ENCODE measurements at places on chromosomes 11 and 22.
A peak's percentile ranks its signal among the peaks of the same experiment; 100 is the strongest.

GRCh38 chr11:14907411-14908213 is 15.6 kb upstream of the CYP2R1 start:
- peak; percentile 56 for DNase-seq
- H3K27ac ChIP-seq = no peak overlapping the region
- no peaks in the 10 kb centered on the region for H3K27me3 ChIP-seq
- H3K4me1 ChIP-seq = peaks cover 1% of the 10 kb centered on the region
- no peak overlapping the region for H3K4me3 ChIP-seq

GRCh38 chr22:23579870-23580575 is at the start of gene IGLL1:
Gene IGLL1 (minus strand): TSS chr22:23580290. CDS start chr22:23580190, 100 bp downstream.
- H3K27me3 ChIP-seq = no peaks in the 10 kb centered on the region
- H3K4me1 ChIP-seq = no peaks in the 10 kb centered on the region
- no peaks in the 10 kb centered on the region for H3K36me3 ChIP-seq
- H3K4me3 ChIP-seq = no peak within 1 kb of the TSS
- H3K27ac ChIP-seq = no peak within 1 kb of the TSS
- DNase-seq = no peak

- no peak overlapping the region for H3K4me3 ChIP-seq
- H3K27ac ChIP-seq = no peak overlapping the region
- DNase-seq = no peak
- no peaks in the 10 kb centered on the region for H3K4me1 ChIP-seq
- H3K27me3 ChIP-seq = no peaks in the 10 kb centered on the region
Measured at GRCh38 chr11:134385774-134386565, 26.1 kb downstream of the B3GAT1 start.

DNA sequence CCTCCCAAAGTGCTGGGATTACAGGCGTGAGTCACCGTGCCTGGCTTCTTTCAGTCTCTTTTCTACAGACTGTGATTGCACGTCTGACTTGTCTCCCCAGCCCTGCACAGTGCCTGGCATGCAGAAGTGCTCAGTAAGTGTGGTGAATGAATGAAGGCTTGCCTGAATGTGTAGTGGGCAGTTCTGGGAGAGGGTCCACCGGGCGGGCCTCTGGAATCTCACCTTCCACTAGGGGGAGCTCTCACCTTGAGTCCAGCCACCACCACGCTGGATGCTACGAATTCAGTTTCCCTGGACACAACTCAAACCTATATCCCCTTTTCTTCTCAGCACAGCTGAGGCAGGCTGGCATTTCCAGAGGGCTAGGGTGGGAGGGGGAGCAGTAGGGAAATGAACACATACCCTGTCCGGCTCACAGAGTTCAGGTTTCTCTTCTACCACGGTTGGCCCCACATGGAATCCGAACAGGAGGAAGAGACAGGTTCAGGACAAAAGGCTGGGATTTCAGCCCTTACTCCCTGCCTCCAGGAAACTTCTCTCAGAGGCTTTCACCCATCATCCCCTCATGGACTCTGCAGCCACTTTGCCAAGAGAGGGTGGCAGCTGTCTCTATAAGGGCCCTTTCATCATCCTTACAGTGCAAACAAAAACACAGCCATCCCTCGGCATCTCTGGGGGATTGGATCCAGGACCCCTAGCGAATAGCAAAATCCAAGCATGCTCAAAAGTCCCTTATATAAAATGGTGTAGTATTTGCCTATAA is 86.8 kb downstream of the NECTIN1 start:
- no peaks in the 10 kb centered on the region for H3K36me3 ChIP-seq
- no peak for DNase-seq
- H3K27ac ChIP-seq = no peak overlapping the region

DNA sequence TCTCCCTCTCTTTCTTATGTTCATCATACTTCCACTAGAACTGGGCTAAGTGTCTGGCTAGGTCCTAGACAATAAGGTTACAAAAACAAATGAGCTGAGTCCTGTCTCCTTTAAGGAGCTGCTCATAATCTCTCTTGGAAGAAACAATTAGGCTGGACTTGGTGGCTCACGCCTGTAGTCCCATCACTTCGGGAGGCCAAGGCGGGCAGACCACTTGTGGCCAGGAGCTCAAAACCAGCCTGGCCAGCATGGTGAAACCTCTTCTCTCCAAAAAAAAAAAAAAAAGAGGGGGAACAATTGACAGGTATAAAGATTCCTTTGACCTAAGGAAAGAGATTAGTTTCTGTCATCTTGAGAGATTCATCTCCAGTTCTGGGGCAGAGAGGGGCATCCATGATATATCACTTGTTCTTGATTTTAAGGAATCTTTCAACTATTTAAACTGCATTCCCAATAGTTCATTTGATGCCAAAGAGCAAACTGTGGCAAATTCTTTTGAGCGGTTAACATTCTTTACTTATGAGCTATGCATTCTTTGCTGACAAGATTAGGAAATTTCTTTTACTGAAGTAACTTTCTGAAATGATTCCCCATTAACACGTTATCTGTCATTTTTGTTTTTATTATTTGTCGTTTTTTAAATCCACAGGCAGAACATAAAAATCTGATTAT is 125.5 kb downstream of the C11orf87 start:
- H3K27ac ChIP-seq = no peak overlapping the region
- no peaks in the 10 kb centered on the region for H3K36me3 ChIP-seq
- no peak for DNase-seq
- H3K4me1 ChIP-seq = no peaks in the 10 kb centered on the region
- H3K27me3 ChIP-seq = no peaks in the 10 kb centered on the region

- H3K27me3 ChIP-seq = no peaks in the 10 kb centered on the region
- H3K4me3 ChIP-seq = no peak overlapping the region
- DNase-seq = no peak
- H3K36me3 ChIP-seq = no peaks in the 10 kb centered on the region
Measured at GRCh38 chr11:112614605-112615004, 346.6 kb upstream of the NCAM1 start.

DNA sequence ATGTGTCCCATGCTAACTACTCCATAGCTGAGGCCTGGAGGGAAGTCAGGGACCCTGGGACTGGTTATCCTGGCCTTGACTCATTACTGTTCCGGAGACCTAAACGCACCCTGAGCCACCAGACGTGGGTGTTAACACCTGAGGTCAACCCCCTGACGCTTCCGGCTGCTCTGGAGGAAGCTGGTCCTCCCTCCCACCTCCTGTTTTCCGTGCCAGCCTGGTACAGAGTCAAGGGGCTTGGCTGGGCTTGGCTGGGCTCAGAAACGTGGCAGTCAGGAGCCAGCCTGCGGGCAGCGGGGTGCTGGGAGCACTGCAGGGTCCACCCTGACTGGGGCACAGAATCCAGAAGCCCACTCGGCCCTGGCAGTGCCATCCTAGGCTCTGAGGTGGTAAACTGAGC is 2.6 kb downstream of the TMPRSS4 start:
- no peaks in the 10 kb centered on the region for H3K36me3 ChIP-seq
- no peak overlapping the region for H3K27ac ChIP-seq
- H3K27me3 ChIP-seq = no peaks in the 10 kb centered on the region
- H3K4me1 ChIP-seq = no peaks in the 10 kb centered on the region

- no peaks in the 10 kb centered on the region for H3K27me3 ChIP-seq
- no peak overlapping the region for H3K27ac ChIP-seq
- no peak overlapping the region for H3K4me3 ChIP-seq
- H3K36me3 ChIP-seq = no peaks in the 10 kb centered on the region
Measured at GRCh38 chr11:117497206-117497951, 169.7 kb downstream of the CEP164 start.

GRCh38 chr11:73728000-73728399 is 32.9 kb downstream of the RAB6A start:
- H3K4me1 ChIP-seq = peaks cover 2% of the 10 kb centered on the region
- H3K4me3 ChIP-seq = no peak overlapping the region
- H3K27ac ChIP-seq = no peak overlapping the region

GRCh38 chr11:78646564-78647185 is 72.0 kb upstream of the NARS2 start:
- H3K27ac ChIP-seq = no peak overlapping the region
- DNase-seq = peak; percentile 45
- no peaks in the 10 kb centered on the region for H3K27me3 ChIP-seq
- peaks cover 2% of the 10 kb centered on the region for H3K4me1 ChIP-seq

GRCh38 chr22:49466878-49467595 is 360.6 kb downstream of the BRD1 start:
- no peaks in the 10 kb centered on the region for H3K27me3 ChIP-seq
- H3K4me3 ChIP-seq = no peak overlapping the region
- no peaks in the 10 kb centered on the region for H3K4me1 ChIP-seq
- no peak for DNase-seq
- H3K27ac ChIP-seq = no peak overlapping the region
- H3K36me3 ChIP-seq = no peaks in the 10 kb centered on the region

- DNase-seq = no peak
- H3K36me3 ChIP-seq = no peaks in the 10 kb centered on the region
- H3K4me3 ChIP-seq = no peak overlapping the region
- no peaks in the 10 kb centered on the region for H3K27me3 ChIP-seq
- H3K4me1 ChIP-seq = peaks cover 6% of the 10 kb centered on the region
- H3K27ac ChIP-seq = no peak overlapping the region
Measured at GRCh38 chr11:86912238-86912637, 43.0 kb downstream of the FZD4 start.

GRCh38 chr22:27918341-27919221 is 475 bp downstream of the PITPNB start:
- peak; percentile 72 for DNase-seq
- no peaks in the 10 kb centered on the region for H3K36me3 ChIP-seq
- peaks cover 9% of the 10 kb centered on the region for H3K4me1 ChIP-seq
- H3K4me3 ChIP-seq = peak overlapping the region; percentile 93

DNA sequence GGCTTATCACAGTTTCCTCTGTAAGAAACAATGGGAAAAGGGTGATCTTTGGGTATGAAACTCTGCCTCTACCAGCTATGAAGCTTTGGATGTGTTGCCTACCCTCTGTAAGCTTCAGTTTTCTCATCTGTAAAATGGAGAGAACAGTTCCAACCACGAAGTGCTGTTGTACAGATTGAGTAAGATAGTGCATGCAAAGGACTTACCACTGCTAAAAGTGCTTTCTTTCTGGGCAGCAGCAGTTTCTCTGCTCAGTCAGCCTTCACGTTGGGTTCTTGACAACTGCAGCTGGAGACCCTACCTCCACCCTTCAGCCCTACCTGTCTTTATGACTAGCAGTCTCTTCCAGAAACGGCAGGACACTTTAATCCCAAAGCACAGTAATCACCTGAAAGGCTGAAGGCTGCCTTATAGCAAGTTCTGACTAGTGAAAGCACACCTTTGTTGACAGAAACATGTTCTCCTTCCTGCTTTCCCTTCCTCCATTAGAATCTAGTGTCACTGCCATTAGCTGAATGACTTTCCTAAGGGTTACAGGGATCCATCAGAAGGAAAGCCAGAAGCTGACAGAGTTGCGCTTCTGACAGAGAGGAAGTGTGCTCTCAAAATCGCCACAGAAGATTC is 91.4 kb downstream of the RPL27A start:
- no peak overlapping the region for H3K27ac ChIP-seq
- peaks cover 42% of the 10 kb centered on the region for H3K4me1 ChIP-seq
- no peak for DNase-seq
- no peak overlapping the region for H3K4me3 ChIP-seq
- H3K27me3 ChIP-seq = no peaks in the 10 kb centered on the region
- H3K36me3 ChIP-seq = no peaks in the 10 kb centered on the region

DNA sequence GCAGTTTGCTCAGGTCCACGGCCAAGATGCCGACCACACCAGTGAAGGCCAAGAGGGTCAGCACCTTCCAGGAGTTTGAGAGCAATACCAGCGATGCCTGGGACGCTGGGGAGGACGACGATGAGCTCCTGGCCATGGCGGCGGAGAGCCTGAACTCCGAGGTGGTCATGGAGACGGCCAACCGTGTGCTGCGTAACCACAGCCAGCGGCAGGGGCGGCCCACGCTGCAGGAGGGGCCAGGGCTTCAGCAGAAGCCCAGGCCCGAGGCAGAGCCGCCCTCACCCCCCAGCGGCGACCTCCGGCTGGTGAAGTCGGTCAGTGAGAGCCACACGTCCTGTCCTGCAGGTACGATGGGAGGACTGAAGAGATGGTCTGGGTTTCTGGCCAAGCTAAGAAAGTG is 31.0 kb downstream of the TBC1D22A start:
- H3K4me3 ChIP-seq = no peak overlapping the region
- DNase-seq = no peak
- no peak overlapping the region for H3K27ac ChIP-seq
- H3K27me3 ChIP-seq = no peaks in the 10 kb centered on the region

DNA sequence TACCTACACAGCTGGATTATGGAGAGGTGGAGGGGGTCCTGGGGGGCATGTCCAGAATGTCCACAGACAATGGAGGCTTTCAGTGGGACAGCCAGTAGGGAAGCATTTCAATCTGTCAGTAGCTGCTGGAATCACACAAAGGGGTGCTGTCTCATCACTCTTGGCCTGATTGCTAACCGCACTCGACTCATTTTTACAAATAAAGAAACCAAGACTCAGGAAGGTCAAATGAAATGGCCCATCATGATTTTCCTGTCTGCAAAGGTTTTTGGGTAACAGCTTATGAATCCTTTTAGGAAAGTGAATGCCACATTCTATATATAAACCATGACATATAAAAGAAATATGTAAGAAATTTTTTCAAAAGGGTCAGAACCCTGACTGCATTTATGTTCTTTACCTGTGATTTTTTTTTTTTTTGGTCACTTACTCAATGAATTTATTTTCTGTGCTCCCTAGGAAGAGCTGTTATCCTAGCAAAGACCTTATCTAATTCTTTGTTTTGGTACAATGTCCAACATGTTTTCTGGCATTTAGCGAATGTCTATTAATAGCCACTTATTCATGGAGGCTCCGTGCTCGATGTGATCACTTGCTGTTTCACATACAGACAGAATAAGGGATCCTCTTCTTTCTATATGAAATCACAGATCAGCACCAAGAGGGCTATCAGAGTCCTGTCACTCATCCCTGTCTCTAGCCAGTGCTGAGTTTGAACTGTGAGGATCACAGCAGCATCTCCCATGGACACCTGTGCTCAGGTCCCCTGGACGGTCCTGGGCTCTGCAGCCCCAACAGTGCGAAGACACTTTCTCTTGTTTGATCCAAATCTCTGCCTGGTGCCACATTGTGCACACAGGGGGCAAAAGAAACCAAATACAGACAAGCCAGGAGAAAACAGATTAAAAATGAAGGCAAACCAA is 979.7 kb downstream of the NTM start:
- H3K4me1 ChIP-seq = no peaks in the 10 kb centered on the region
- no peak overlapping the region for H3K4me3 ChIP-seq
- H3K36me3 ChIP-seq = no peaks in the 10 kb centered on the region
- DNase-seq = no peak

DNA sequence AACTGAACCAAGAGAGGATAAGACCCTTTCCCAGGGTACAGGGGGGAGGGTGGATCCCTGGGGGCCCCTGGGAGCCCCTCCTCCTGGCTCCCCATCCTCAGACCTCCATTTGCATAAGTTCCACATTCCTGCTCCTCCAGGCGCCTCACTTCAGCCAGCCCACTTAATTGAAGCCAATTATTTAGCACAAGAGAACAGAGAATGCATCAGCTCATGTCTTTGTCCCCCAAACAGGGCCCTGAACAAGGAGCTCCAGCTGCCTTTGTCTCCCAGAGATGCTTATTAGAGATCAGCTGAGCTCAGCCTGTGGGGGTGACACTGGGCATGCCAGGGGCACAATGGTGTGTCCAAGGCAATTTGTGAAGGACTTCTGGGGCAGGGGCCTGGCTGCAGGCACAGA is 89.9 kb upstream of the PRDM11 start:
- no peak overlapping the region for H3K27ac ChIP-seq
- H3K4me1 ChIP-seq = no peaks in the 10 kb centered on the region
- no peaks in the 10 kb centered on the region for H3K27me3 ChIP-seq

GRCh38 chr11:73662445-73663157 is 16.2 kb downstream of the PLEKHB1 start:
- no peaks in the 10 kb centered on the region for H3K27me3 ChIP-seq
- no peak for DNase-seq
- no peak overlapping the region for H3K4me3 ChIP-seq
- peaks cover 5% of the 10 kb centered on the region for H3K4me1 ChIP-seq
- no peak overlapping the region for H3K27ac ChIP-seq
